ENCODE measurements at places on chromosomes 12 and 14. TPM values are rescaled to one million over a fixed set of nuclear protein-coding genes. Genes with fewer than 3 reads are reported as not detected.

The JDP2 gene
- 43.4 TPM for total RNA-seq

The ABHD4 gene
- total RNA-seq: 28.4 TPM

The RPS6KL1 gene
- total RNA-seq: 0.13 TPM

The PRICKLE1 gene
- 80.7 TPM for total RNA-seq

The COL2A1 gene
- 86.4 TPM for total RNA-seq

The KRT2 gene
- not detected for total RNA-seq

The DTX3 gene
- total RNA-seq: 90.0 TPM

GRCh38 chr12:123522164-123522563, 11.4 kb downstream of the RILPL1 start:
- peaks cover 42% of the 10 kb centered on the region for H3K36me3 ChIP-seq
- H3K4me1 ChIP-seq: peaks cover 13% of the 10 kb centered on the region
- H3K27me3 ChIP-seq: no peaks in the 10 kb centered on the region
- no peak for DNase-seq

- H3K36me3 ChIP-seq: no peaks in the 10 kb centered on the region
- no peak for DNase-seq
- no peak overlapping the region for H3K27ac ChIP-seq
- peaks cover 6% of the 10 kb centered on the region for H3K4me1 ChIP-seq
- H3K27me3 ChIP-seq: peaks cover 3% of the 10 kb centered on the region
Observed at GRCh38 chr14:74314576-74314975, 11.8 kb upstream of the ABCD4 start.

GRCh38 chr14:96588410-96589257, 86.5 kb downstream of the PAPOLA start:
- peaks cover 3% of the 10 kb centered on the region for H3K4me1 ChIP-seq
- no peak for DNase-seq
- no peak overlapping the region for H3K27ac ChIP-seq
- H3K27me3 ChIP-seq: peaks cover 34% of the 10 kb centered on the region
- no peak overlapping the region for H3K4me3 ChIP-seq
- no peaks in the 10 kb centered on the region for H3K36me3 ChIP-seq

DNA sequence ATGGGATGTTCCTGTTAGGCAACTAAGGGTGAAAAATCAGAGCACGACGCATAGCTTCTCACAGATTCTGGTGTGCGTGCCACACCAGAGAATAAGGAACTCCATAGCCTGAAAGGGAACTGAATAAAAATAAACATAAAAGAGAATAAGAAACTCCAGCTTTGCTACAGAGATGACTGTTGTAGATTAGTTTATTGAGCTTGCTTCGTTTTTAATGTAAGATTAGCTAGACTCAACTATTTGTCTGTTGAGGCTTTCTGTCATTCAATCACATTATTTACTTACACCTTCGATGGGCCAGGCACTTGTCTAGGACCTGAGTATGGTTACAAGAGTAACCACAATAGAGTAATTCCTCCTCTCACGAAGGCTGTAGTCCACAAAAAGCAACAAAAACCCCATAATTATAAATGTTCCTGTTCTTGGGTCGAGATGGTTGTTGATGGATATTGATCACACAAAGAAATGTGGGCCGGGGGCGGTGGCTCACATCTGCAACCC, 807 bp upstream of the ZCCHC8 start:
- H3K27ac ChIP-seq: peak overlapping the region; percentile 100
- H3K4me1 ChIP-seq: peaks cover 22% of the 10 kb centered on the region
- H3K36me3 ChIP-seq: peaks cover 14% of the 10 kb centered on the region
- peak overlapping the region; percentile 98 for H3K4me3 ChIP-seq

GRCh38 chr12:51898937-51899336, 8.4 kb upstream of the ACVRL1 start:
- no peak overlapping the region for H3K4me3 ChIP-seq
- peaks cover 2% of the 10 kb centered on the region for H3K27me3 ChIP-seq
- H3K27ac ChIP-seq: no peak overlapping the region
- DNase-seq: no peak

DNA sequence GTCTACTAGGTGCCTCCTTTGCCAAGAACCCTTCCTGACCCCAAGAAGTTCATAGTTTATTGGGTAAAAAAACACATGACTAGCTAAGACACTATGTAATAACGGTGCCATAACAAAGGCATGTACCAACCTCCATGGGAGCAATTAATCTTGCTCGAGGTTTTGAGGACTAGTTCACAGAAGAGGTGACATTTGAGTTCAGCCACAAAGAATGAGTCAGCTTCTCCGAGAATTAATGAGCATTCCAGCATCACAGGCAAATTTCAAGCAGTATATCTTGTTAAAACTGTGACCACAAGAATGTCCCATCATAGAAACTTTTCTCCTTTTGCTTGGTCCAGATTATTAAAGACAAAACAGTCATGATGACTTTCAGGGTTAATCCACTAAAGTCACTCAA, 113.0 kb upstream of the RAP1B start:
- peak overlapping the region; percentile 80 for H3K27ac ChIP-seq
- H3K4me1 ChIP-seq: peaks cover 34% of the 10 kb centered on the region
- DNase-seq: no peak
- H3K27me3 ChIP-seq: no peaks in the 10 kb centered on the region
- H3K36me3 ChIP-seq: no peaks in the 10 kb centered on the region
- no peak overlapping the region for H3K4me3 ChIP-seq

DNA sequence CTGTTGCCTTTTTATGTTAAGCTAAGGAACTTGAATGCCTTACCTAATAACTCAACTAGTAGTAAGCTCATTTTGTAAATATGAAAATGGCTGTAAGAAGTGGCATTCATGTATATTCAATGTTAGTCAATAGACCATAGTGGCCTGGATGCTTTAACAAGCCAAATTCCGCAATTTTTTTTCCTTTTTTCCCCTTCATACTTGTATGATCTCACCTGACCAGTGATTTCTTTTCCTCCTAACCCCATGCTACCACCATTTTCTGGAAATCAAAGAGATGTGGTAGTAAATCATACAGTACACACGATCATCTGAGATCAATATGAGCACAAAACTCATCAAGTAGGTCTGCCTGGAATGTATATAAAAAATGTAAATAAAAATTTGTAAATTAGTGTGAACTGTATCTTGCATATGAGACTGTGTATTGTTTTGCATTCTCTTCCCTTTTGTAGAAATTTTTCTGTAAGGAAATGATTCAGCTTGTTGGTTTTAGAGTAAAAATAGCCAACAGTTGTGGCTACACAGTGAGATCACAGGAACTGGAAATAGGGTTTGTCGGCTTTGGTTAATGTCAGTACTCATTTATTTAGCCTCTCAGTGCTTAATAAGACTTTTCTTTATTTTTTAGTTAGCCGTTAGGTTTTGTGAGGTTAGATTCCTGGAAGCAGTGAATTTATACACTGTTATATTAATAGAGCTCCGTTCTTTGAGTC, 62.5 kb downstream of the ETNK1 start:
- no peak overlapping the region for H3K27ac ChIP-seq
- H3K27me3 ChIP-seq: no peaks in the 10 kb centered on the region
- H3K4me1 ChIP-seq: no peaks in the 10 kb centered on the region

GRCh38 chr12:74781991-74782485, 244.4 kb downstream of the ATXN7L3B start:
- no peaks in the 10 kb centered on the region for H3K4me1 ChIP-seq
- H3K27ac ChIP-seq: no peak overlapping the region
- no peak for DNase-seq

GRCh38 chr12:25377469-25378177, 126.9 kb upstream of the KRAS start:
- no peaks in the 10 kb centered on the region for H3K36me3 ChIP-seq
- DNase-seq: no peak
- peaks cover 16% of the 10 kb centered on the region for H3K4me1 ChIP-seq
- no peak overlapping the region for H3K4me3 ChIP-seq

GRCh38 chr14:95215094-95215725, 57.9 kb upstream of the DICER1 start:
- H3K27ac ChIP-seq: peak overlapping the region; percentile 84
- peaks cover 44% of the 10 kb centered on the region for H3K4me1 ChIP-seq
- no peaks in the 10 kb centered on the region for H3K27me3 ChIP-seq
- no peak overlapping the region for H3K4me3 ChIP-seq

DNA sequence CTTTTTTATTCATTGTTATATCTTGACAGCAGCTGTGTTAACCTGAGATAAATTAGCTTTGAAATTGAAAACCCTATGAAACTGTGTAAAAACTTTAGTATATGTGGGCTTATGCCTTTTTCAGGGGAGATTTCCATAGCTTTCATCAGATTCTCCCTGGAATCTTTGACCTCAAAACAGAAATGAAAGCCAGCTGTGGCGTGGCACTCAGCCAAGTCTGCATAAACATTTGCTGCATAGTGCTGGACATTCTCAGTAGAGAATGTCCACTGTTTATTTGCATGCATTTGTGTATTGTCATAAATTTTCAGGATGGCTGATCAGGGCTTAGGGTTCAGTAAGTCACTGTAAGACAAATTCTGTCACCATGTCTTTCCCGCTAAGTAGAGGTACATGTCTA, 115.3 kb upstream of the NAP1L1 start:
- H3K4me1 ChIP-seq: no peaks in the 10 kb centered on the region
- H3K4me3 ChIP-seq: no peak overlapping the region
- no peak overlapping the region for H3K27ac ChIP-seq

- no peak for DNase-seq
- H3K27ac ChIP-seq: no peak overlapping the region
Observed at GRCh38 chr14:72880820-72881219, 13.1 kb downstream of the DPF3 start.

DNA sequence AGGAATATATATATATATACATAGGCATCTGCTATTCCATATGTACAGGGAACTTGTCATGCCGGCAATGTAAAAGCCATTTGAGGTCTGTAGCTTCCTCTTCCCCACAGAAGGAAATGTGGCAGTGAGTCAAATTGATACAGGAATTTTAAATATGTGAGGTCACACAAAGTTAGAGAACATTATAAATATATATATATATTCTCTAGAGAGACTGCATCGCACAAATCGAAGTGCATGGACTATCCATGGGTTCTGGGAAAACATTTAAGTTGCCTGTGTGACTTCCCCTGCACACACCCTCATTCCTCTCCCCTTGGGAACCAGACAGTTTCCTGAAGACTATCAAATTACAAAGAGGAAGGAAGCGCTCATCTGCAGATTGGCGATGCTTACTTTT, 100.9 kb upstream of the CCDC91 start:
- H3K27ac ChIP-seq: peak overlapping the region; percentile 72
- no peak for DNase-seq
- H3K36me3 ChIP-seq: no peaks in the 10 kb centered on the region
- H3K4me3 ChIP-seq: peak overlapping the region; percentile 11
- peaks cover 32% of the 10 kb centered on the region for H3K4me1 ChIP-seq
- H3K27me3 ChIP-seq: no peaks in the 10 kb centered on the region

DNA sequence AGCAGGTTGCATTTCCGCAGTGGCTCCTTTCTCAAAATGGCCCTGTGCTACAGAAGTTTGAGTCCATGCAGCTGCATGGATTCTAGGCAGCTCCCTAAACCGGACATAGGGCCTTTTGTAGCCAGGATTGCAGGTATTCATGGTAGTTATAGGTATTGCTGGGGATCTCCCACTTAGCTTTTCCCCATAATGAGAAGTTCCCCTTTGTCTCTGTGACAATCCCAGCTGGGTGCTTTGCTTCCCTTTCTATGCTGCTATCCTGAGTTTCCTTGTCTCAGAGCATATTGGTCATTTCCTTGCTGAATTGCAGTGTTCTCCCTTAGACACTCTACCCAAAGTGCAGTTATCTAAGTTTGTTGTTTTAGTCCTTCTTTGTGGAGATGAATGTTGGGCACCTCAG, 120.9 kb upstream of the MIS18BP1 start:
- no peak for DNase-seq
- no peak overlapping the region for H3K4me3 ChIP-seq
- no peaks in the 10 kb centered on the region for H3K4me1 ChIP-seq
- no peak overlapping the region for H3K27ac ChIP-seq

GRCh38 chr12:114760151-114760877, 76.3 kb upstream of the TBX3 start:
- H3K36me3 ChIP-seq: no peaks in the 10 kb centered on the region
- H3K4me1 ChIP-seq: peaks cover 39% of the 10 kb centered on the region
- no peak for DNase-seq
